ENCODE measurements at places on chromosomes 11 and 22.
A peak's percentile ranks its signal among the peaks of the same experiment; 100 is the strongest.

- peak; percentile 79 for DNase-seq
Measured at GRCh38 chr22:17785185-17786184, 11.2 kb upstream of the BID start.

GRCh38 chr11:47329987-47330931, 22.2 kb downstream of the MYBPC3 start:
- no peak for DNase-seq

GRCh38 chr22:30439226-30439625, 13.7 kb downstream of the MTFP1 start:
- DNase-seq = no peak

DNA sequence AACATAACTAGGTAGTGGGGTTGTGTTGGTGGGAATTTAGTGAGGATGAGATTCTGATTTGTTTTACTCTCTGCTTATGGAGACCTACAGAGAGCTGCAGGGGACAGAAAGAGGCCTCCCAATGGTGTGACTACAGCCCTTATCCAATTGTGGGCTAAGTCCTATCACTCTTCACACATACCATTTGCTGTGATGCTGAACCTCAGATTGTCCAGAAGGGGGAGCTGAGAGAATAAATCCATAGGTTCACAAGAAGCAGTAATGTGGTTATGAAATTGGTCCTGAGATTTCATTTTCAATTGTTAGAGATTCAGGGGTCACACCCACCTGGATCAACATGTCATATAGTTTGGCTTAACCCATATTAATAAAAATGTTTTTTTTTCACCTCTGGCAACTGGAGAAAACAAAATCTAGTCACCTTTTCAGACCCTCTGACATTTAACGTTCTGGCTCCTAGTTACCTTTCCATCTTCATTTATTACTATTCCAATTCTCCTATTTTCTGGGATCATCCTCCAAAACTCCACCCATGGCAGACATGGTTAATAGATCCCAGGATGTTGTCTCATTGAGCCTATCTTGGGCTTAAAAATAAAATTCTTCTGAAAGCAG, 53.3 kb upstream of the PTPN5 start:
- DNase-seq = peak; percentile 22

- DNase-seq = no peak
Measured at GRCh38 chr22:41508770-41509170, 35.5 kb downstream of the POLR3H start.

DNA sequence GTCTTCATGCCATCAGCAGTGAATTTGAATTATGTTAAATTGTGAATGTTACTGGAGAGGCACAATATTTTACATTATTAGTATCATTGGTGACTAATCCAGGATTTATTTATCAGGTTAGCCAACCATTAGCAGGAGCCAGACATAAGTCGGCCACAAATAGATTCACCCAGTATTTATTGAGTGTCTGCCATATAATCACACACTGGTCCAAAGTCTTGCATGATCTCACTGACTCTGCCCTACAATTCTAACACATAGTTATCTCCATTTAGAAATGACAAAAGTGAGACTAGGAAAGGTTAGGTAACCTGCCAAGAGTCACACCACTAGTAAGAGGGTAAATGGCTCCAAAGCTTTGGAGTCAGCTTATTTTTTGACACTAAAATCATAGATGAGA, 179.6 kb downstream of the BLID start:
- no peak for DNase-seq

- DNase-seq = peak; percentile 35
Measured at GRCh38 chr11:125517116-125517770, 21.2 kb upstream of the FEZ1 start.
